ENCODE measurements at places on chromosomes 16 and 17.

GRCh38 chr17:47076171-47076570, 97.1 kb upstream of the RPRML start:
- DNase-seq, result no peak

GRCh38 chr17:63859257-63859656, 14.2 kb downstream of the CSH2 start:
- DNase-seq, result no peak

- DNase-seq, result no peak
These were observed 8.8 kb downstream of the MYO19 start for GRCh38 chr17:36525888-36526287.

GRCh38 chr16:88922826-88923410, 54.1 kb downstream of the CBFA2T3 start:
- DNase-seq, result no peak

- no peak for DNase-seq
These were observed 2.5 kb downstream of the ODAD4 start for GRCh38 chr17:41932816-41933389.

DNA sequence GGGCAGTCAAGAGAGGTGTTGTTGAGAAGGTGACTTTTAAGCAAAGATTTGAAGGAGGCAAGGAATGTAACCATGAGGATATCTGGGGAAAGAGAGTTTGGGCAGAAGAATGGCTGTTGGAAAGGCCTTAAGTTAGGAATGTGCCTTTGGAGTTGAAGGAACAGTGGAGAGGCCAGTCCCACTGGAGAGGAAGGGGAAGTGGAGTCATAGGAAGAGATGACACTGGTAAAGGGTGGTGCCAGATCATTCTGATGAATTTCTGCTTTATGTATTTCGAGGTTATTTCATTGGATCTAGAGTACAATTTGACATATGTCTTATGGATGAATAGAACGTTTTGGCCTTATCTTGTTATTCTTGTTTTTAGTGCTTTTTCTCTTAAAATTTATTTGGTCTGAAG, 93.5 kb downstream of the WWP2 start:
- no peak for DNase-seq

Measured in CD4-positive, alpha-beta T cell treated with Interleukin-12 subunit alpha and Interleukin-12 subunit beta, for 1 hour (primary cell).